Psoas muscle (tissue), 8 donors: ENCODE measurements at places on chromosomes 6 and 20. TPM values are rescaled to one million over a fixed set of nuclear protein-coding genes. Genes with fewer than 3 reads are reported as not detected.

The HMGCLL1 gene
- 0.78 TPM for total RNA-seq

The C20orf141 gene
- total RNA-seq: not detected

The KIF3B gene
- 4.2 TPM for total RNA-seq

The ADGRF1 gene
- not detected for total RNA-seq

The ZC2HC1B gene
- total RNA-seq: not detected

The CCM2L gene
- total RNA-seq: 4.0 TPM
